Activated CD4-positive, alpha-beta T cell treated with anti-CD3 and anti-CD28 coated beads, Interleukin-2, amount 50 U/mL, for 4 hours (primary cell): ENCODE measurements at places on chromosomes 2 and 18.

- DNase-seq, result no peak
Measured at GRCh38 chr2:221465776-221466175, 106.3 kb downstream of the EPHA4 start.

DNA sequence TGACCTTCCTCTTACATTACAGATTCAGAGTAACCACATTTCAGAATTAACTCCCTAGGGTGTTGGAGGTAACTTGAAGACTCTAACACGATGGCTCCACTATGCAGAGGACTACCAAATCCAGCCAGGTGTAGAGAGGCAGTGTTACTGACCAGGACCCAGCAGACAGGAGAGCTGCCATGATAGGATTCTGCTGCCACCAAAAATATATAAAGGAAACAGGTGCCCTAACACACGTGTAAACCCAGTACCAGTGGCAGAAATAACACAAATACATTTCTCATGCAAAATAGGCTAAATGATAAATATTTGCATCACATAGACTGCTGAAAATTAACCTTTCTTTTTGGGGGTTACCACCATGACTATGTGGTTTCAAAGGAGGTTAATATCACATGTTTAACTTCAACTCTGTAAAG lies 7.0 kb downstream of the ZBTB14 start:
- DNase-seq, result no peak

DNA sequence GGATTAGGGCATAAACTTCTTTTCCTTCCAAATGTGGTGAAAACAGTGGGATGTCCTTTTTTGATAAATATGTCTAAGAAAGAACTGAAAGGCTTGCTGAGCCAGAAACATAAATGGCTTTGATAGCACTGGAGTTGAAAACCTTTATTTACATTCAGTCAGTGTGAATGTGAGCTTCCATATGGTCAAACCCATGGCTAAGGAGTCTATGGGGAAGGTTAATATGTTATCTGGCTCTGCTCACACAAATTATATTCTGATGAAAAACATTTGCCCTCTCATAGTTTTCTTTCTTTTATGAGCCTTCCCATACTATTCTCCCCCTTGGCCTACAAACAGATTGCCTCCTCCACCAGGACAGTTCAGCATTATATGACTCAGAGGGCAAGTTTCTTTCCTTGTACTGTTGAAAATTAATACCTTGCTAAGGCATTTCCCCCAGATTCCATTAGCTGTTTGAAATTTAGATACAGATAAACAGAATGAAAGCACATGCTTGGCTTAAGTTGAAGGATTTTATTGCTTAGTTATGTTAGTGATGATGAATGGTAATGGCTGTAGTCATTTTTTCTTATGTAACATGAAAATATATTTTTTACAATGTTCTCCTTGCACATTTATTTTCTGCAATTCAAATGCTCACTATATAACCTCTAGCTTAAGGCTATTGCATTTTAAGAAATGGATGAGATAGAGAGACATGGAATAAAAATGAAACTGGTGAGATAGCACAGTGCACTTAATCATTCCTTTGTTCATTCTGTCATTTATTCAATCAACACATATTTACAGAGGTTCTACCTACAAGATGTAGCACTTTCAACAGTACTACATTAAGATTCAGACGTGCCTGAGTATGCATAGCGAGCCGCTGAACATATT lies 544.1 kb downstream of the LRRTM4 start:
- DNase-seq, result no peak

GRCh38 chr2:80370375-80371009 lies 65.9 kb upstream of the LRRTM1 start:
- no peak for DNase-seq

GRCh38 chr2:71130905-71131244 lies 441 bp downstream of the MPHOSPH10 start:
- no peak for DNase-seq

GRCh38 chr2:231955758-231956472 lies 5.6 kb upstream of the DIS3L2 start:
- no peak for DNase-seq
